ENCODE measurements at places on chromosomes 13 and 19. TPM values are rescaled to one million over a fixed set of nuclear protein-coding genes. Genes with fewer than 3 reads are reported as not detected.

DNA sequence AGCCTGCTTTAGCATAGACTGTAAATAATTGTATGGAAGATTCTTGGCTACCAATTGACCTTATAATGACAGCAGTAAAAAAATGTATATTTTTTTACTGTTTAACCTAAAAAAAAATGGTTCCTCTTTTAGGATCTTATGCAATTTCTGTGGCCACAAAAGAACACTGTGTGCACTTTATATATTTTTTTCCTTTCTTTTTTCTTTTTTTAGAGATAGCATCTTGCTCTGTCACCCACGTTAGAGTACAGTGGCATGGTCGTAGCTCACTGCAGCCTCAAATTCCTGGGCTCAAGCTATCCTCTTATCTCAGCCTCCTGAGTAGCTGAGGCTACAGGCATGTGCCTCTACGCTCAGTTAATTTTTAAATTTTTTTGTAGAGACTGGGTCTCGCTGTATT lies 6.1 kb downstream of the FLT3 start:
- DNase-seq = no peak

DNA sequence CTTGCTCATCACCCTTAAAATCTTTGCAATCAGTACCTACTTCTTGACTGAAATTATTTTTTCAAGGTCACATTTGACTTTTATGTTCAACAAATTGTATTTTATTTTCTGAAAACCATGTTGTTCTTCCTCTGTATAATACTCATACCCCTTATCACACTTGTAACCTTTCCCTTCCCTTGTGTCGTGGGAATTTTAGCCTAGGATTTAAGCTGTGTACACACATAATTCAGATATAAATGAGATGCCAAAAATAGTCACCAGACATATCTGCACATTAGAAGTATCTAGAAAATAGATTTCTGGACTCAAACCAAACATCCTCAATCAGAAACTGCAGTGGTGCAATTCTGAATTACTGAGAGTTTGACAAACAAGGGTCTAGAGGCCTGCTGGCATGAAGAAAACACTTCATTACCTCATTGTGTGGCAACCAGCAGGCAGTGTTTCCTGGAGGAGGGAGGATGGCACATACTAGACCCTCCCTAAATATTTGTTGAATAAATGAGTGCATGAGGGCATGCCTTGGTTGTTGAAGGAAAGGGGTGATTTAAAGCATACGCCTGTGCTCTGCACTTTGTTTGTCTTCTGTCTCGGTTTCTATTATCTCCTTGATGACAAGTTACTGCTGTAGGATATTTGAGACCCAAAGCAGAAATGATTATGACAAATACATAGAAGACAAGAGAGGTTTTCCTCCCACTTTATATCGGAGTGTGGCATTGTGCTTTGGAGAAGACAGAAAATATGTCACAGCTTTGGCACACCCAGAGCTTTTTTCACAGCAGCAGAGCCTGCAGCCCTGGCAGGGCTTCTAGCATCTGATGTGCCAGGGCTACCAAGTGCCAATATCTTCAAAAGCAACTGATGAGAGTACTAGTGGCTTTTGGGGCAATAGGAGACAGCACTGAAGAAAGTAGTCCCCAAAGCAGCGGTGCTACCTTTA lies 881.1 kb downstream of the PCDH9 start:
- no peak for DNase-seq

GRCh38 chr19:39765091-39766076 lies 13.3 kb upstream of the LEUTX start:
- no peak for DNase-seq

- DNase-seq = no peak
Observed at GRCh38 chr19:38210458-38210987, 13.5 kb downstream of the DPF1 start.

DNA sequence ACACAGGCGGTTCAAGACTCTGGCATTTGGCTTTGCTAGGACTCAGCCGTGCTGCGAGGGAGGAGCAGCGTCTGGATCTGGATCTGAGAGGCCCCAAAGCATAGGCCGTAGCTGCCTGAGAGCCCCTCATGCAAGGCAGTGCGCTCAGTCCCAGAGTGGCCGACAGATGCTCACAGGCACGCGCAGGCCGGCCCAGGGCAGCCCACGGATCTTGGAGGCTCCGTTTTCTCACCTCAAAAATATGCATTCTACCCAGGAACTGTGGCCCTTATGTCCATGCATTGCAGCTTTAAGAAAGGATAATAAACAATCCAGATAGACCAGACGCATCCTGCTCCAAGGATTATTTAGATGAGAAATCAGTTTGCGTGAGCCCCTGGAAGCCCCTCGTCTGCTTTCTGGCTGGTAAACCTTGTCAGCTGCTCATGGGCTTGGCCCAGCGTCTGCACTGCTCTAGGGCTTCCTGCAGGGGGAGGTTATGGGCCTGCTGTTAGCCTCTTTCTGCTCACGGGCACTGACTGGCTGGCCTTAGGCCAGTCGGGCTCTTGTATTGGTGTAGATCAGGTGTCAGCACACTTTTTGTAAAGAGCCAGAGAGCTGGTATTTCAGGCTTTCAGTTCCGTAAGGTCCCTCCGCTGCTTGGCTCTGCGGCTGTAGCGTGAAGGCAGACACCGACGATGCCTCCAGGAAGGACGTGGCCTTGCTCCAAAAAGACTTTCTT lies 24.2 kb downstream of the TEX29 start:
- no peak for DNase-seq

GRCh38 chr19:49148044-49148682 lies 7.0 kb downstream of the HRC start:
- DNase-seq = no peak

- DNase-seq = no peak
Observed at GRCh38 chr13:95327190-95327589, 25.9 kb upstream of the ABCC4 start.

DNA sequence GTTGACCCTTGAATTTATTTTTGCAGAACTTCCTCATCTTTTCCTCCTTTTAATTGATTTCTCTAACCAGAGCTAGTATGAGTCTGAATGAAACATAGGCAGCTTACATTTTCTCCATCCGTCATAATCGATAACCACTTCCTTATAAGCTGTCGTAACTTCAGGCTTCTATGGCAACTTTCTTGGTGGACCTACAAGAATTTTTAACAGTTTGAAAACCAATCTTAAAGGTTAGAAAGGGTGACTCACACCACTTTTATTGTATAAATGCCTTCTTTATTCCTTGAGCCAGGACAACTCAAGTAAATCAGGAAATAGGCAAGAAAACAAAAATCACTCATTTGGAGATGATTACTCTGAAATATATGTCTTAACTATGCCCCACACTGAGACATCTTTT lies 105.7 kb upstream of the KL start:
- no peak for DNase-seq

GRCh38 chr13:113964251-113964995 lies 9.5 kb downstream of the C13orf46 start:
- no peak for DNase-seq

- DNase-seq = no peak
Observed at GRCh38 chr13:73696713-73697112, 437.5 kb downstream of the KLF12 start.

DNA sequence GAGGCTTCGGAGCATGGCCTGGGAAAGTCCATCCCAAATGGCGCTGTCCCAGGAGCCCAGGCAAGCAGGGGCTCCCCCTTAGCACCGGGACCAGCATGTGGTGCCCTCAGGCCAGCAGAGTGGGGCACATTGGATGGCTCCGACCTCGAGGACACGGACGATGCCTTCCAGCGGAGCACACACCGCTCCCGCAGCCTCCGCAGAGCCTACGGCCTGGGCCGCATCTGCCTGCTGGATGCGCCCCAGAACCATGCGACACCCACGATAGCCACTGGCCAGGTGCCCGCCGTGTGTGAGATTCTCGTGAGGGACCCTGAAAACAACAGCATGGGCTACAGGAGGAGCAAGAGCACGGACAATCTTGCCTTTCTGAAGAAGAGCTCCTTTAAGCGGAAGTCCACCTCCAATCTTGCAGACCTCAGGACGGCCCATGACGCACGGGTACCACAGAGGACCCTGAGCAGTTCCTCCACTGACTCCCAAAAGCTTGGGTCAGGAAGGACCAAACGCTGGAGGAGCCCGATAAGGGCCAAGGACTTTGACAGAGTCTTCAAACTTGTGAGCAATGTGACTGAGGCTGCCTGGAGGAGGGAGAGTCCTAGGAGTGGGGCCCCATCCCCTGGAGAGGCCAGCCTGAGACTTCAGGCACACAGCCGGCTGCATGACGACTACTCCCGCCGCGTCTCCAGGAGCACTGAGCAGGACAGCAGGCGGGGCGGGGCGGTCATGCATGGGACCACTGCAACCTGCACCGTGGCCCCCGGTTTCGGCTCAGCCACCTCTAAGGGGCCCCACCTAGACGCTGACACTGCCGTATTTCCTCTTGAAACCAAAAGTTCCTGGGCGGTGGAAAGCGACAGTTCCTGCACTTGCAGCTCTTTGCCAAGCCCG lies 63.1 kb downstream of the SPATA13 start:
- no peak for DNase-seq

DNA sequence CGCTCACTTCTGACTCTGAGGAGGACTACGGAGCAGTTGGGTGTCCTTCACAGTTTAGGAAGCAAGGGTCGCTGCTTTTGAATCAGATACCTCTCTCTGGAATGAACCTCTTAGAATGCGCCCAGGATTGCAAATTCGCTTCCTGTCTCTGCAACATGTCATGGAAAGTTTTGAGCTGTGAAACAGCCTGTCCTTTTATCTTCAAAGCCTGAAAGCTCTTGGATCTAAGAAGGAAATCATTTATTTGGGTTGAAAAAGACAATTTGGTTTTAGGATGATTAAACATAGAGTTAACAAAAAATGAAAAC lies 134.1 kb downstream of the KATNAL1 start:
- DNase-seq = no peak

DNA sequence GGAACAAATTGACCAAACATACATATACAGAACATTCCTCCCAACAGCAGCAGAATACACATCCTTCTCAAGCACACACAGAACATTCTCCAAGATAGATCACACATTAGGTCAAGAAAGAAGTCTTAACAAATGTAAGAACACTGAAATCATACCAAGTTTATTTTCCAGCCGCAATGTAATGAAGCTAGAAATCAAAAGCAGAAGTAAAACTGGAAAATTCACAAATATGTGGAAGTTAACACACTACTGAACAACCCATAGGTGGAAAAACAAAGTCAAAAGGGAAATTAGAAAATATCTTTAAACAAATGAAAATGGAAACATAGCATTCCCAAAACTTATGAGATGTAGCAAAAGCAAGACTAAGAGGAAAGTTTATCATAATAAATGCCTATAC lies 692.6 kb downstream of the DIAPH3 start:
- no peak for DNase-seq

DNA sequence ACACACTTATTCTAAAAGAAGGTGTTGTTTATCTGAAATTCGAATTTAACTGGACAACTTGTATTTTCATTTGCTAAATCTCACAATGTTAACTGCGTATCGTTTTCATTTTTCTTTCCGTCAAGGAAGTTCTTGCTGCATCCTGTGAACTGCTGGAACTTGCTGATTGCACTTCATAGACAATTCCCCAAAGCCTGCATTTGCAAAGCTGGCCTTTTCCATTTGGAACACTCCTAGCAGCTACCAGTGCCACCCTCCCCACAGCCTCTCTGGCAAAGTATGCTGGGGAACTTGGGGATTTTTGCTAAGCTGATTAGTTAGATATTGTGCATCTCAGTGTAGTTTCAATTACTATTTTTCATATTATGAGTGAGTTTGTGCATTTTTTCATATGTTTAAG lies 20.4 kb upstream of the ARGLU1 start:
- no peak for DNase-seq

DNA sequence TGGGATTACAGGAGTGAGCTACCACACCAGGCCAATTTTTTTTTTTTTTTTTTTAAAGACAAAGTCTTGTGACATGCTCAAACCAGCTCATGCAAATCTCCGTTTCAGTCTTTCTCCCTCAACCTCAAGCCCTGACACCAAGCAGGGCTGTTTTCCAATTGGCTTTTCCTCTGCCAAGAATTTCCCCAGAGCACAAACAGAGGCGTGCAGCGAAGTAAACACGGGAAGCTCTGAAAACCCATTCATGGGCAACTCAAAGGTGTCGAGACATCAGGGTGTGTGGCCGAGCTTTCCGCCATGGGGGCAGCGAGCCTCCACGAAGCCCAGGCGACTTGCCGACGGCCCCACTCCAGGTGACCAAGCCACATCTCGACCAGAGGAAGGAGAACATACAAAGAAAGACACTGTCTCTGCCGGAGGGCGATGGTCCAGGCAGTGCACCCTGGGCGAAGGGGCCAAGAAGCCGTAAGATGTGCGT lies 70.0 kb downstream of the INSR start:
- peak; percentile 78 for DNase-seq

- DNase-seq = no peak
Observed at GRCh38 chr13:18949970-18950369, 231.7 kb downstream of the TUBA3C start.

DNA sequence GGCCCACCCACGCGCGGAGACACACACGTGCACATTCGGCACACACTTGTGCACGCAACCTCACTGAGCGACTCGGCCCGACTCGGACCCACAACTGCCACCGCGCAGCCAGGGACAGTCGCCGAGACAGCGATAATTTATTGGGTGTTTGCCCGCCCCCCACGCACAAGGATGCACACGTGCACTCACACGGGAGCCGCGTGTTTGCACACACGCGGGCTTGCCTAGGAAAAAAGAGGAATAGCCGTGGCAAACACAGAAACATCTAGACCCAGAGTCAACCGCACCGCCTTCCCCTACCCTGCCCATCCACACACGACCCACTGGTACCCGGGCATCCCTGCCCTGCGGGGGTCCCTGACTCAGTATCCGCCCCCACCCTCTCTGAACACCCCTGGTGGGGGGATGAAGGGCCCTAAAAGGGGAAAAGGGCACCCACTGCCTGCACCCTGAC lies 1.1 kb upstream of the SSBP4 start:
- no peak for DNase-seq

GRCh38 chr13:111046590-111047141 lies 68.4 kb upstream of the ARHGEF7 start:
- no peak for DNase-seq

GRCh38 chr13:111460548-111461444 lies 140.4 kb downstream of the TEX29 start:
- no peak for DNase-seq

- no peak for DNase-seq
Observed at GRCh38 chr19:18220632-18221275, 5.5 kb downstream of the PDE4C start.

ZNF549 gene
- 1.7 TPM for total RNA-seq

ATP8B3 gene
- total RNA-seq = 4.6 TPM

HSD17B14 gene
- 2.2 TPM for total RNA-seq

ALKBH7 gene
- total RNA-seq = 80.7 TPM

LGALS14 gene
- total RNA-seq = not detected

NAPSA gene
- total RNA-seq = 0.14 TPM

DDX49 gene
- 58.5 TPM for total RNA-seq

CHAMP1 gene
- total RNA-seq = 13.7 TPM

SIGLEC9 gene
- total RNA-seq = not detected

GPC6 gene
- 10.2 TPM for total RNA-seq

B3GNT3 gene
- 17.3 TPM for total RNA-seq

TDRD12 gene
- total RNA-seq = 0.29 TPM

BCL3 gene
- 32.4 TPM for total RNA-seq

PRSS57 gene
- total RNA-seq = not detected
